ENCODE measurements at places on chromosomes 2 and 18.
A peak's percentile ranks its signal among the peaks of the same experiment; 100 is the strongest.

DNA sequence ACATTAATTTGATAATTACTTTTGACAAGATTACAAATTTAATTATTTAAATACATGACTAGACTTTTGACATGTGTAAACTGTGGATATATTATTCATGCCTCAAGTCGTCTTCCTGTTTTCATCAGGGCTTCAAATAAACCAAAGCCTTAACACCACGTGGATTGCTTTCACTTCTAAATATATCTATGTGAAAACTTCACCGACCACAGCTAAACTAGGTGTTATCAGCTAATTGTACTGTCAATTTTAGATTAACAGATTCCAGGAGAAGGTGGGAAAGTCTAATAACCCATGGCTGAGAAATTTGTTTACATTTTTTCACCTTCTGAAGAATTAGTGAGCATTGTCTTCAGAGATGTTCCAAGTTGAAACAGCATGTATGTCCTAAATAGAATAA lies 494.7 kb upstream of the FAM98A start:
- no peak for DNase-seq

GRCh38 chr2:198757069-198757468 lies 700.7 kb downstream of the SATB2 start:
- no peak for DNase-seq

DNA sequence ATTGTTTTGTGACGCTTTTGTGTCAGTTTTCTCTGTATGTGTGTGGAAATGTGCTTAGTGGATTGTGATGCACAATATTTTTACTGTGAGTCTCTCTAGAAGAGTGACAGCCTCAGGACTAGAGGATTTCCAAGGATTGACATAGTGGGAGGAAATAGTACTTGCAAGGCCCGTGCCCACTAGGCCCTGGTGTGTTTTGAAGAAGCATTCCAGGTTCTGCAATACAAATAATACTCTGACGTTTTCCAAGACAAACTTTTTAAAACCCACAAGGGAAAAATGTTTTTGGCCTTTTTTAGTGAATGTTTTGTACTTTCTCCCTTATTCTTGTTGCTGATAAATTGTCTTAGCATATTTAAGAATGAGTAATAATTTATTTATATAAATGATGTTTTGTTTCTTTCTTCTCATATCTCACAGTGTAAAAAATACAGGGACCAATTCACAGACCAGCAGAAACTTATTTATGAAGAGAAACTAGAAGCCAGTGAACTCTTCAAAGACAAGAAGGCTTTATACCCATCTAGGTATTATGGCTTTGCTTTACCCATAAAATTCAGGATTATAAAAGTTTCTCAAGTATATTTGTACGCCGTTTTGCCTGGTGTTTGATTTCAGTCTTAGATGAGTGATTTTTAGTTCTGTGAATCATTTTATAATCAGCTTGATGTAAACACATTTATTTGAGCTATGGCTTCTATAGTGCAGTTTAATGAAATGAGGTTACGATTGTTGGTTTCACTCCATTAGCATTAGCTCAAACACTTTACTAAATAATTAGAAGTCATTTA lies 165.6 kb downstream of the MYO1B start:
- no peak for DNase-seq

DNA sequence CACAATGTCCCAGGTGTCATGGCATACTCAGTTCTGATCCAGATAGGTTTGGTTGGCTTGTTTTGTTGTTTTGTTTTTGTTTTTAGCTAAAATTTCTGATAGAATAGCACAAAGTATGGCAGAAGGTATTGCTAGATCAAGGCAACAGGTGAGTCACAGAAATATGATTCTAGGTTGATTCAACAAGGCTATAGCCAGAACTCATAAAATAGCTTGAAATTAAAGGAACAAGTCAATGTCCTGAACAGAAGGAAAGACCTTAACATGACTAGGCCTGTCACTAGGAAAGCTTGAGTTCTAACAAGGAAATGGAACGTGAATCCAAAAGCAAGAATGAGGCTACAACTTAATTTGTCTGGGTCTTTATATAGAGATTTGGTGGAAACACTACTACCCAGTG lies 157.1 kb downstream of the GALNT3 start:
- no peak for DNase-seq

DNA sequence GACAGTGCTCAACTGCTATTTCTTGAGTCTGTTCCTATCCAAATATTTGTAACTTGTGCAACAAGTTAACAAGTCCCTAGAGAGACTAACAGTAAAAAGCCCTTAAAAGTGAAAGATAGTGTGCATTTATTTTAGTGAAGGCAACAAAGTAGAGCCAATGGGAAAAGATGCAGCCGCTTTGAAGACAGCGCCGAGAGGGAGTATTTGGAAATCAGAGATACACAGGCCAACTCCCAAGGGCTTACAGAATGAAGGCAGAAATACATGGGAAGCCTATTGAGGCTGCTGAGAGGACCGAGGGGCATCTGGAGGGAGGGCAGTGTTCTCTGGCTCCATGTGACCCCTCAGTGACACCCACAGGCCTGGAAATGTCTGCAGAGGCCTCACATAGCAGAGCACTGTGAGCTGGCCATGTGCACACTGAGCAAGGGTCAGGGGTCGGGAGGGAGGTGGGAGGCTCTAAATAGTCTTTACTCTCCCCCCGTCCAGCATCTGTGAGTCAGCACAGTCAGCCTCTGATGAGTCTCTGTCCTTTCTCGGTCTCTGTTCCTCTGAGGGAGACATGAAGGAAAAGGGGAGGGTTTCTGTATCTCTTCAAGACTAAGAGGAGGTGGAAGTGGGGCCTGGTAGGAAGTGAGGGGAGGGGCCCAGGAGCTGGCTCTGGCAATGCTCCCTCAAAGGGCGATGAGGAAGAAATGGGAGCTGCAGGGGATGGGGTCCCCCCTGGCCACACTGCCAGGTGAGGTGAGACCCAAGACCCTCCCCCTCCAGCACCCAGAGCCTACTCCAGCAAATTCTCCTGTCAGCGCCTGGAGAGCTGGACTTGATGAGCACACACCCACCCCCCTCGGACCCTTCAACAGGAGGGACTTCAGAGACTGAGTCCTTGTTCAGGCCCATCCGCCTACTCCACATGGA lies 133.6 kb downstream of the SP3 start:
- DNase-seq, result no peak

GRCh38 chr18:76459687-76460350 lies 35.2 kb downstream of the ZNF516 start:
- no peak for DNase-seq

- DNase-seq, result no peak
Measured at GRCh38 chr2:84467389-84467788, 8.3 kb upstream of the SUCLG1 start.

GRCh38 chr18:24446953-24447538 lies 13.4 kb upstream of the HRH4 start:
- DNase-seq, result no peak

GRCh38 chr2:72214429-72215143 lies 66.9 kb upstream of the CYP26B1 start:
- DNase-seq, result no peak

GRCh38 chr18:29523371-29523770 lies 1346.4 kb upstream of the CDH2 start:
- no peak for DNase-seq

DNA sequence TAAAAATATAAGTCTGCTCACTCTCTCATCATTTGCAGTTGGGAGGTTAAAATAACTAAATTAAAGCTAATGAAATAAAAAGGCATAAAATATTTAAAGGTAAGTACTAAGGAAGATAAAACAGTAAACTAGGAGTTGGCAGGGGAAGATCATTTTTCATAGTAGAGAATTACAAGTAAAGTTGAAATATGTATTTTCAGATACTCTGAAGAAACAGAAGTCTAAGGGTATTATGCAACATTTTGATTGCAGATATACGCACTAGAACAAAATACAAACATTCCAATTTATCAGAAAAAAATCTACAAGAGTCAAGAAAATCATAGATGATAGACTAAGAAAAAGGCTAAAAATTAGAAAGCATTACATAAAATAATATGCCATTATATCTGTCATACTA lies 167.6 kb upstream of the CTAGE1 start:
- no peak for DNase-seq

- DNase-seq, result peak; percentile 52
Measured at GRCh38 chr18:63319383-63320122, at the start of gene BCL2. TSS of gene BCL2 (minus strand) at chr18:63319769.

- DNase-seq, result no peak
Measured at GRCh38 chr18:2960983-2961696, 51.8 kb downstream of the LPIN2 start.

GRCh38 chr2:40363631-40364030 lies 88.3 kb downstream of the SLC8A1 start:
- no peak for DNase-seq

GRCh38 chr2:58984731-58985130 lies 743.6 kb upstream of the FANCL start:
- no peak for DNase-seq

DNA sequence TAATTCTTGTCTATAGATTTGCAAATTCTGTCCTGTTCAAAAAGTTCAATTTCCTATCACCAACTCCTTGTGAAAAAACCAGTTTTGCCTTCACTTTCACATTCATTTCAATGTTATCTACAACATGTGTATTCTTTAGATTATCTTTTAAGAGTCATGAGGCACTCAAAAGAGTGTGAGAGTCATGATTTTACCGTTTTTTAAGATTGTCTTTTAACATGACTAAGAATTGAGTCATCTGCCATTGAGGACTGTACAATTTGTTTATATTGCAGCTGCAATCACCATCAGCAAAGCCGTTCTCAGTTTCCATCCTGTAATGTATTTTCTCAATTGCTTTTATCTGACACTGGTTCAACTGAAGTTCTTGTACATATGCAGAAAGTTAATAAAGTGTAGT lies 275.8 kb downstream of the LNPK start:
- DNase-seq, result no peak

DNA sequence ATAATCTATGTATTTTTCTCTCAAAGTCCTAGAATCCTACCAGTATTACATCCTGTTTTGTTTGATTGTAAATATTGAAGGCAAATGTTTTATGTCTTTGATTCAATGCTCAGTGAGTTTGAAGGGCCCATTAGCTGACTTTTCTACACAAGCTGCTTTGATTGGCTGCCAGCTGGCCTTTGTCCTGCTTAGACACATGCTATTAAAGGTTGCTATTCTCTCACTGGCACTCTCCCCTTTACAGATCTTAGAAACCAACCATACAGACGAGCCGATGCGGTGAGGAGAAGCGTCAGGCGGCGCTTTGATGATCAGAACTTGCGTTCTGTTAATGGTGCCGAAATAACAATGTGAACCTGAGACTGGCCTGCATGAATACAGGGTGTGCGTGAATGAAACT lies 69.7 kb downstream of the PRPF40A start:
- DNase-seq, result no peak

DNA sequence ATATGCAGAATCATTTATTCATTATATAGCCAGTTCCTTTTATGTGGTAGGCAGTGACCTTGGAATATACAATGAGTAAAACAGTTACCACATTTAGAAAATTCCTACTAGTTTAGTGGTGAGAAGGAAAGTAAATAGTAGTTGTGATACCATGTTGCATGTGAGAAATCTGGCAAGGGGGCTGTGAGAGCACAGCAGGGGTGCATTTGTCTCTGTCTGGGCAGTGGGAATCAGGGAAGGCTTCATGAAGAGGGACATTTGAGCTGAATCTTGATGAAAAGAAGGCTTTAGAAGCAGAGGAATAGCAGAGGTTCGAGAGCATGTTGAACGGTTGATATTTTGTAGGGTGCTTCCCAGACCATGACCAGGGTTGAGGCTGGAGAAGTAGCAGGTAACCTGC lies 78.7 kb downstream of the RAB3GAP1 start:
- no peak for DNase-seq

DNA sequence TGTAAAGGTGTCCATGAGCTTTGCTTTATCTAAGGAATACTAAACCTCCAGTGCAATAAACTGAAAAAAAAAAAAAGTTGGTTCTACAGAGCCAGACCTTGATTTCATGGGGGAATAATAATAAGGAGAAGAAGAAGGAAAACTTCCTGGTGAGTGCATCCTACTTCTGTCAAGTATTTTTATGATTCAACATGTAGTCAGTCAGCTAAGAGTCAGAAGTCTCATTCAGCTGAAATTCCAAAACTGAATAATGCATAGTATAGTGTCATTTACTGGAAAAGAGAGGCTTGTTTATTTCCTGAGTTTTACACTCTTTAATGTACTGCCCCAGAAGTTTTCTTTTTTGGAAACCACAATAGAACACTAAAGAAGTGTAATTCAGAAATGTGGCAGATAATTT lies 77.8 kb upstream of the TACR1 start:
- no peak for DNase-seq

DNA sequence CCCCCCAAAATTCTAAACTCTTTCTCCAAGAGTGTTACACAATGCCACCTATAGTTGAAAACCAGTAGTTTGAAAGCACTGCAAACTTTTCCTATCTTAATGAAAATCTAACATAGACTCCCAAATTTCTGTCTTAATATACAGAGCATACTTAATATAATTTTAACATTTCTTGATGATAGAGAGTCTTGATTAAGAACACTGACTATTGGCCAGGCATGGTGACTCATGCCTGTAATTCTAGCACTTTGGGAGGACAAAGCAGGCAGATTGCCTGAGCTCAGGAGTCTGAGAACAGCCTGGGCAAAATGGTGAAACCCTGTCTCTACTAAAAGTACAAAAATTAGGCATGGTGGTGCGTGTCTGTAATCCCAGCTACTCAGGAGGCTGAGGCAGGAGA lies 34.2 kb downstream of the ASXL2 start:
- DNase-seq, result no peak

GRCh38 chr18:74892066-74892627 lies 294.5 kb downstream of the ZNF407 start:
- DNase-seq, result no peak

- DNase-seq, result no peak
Measured at GRCh38 chr2:158560259-158560658, 103.5 kb downstream of the PKP4 start.

- peak; percentile 9 for DNase-seq
Measured at GRCh38 chr2:222903234-222904220, 42.7 kb downstream of the ACSL3 start.

- DNase-seq, result no peak
Measured at GRCh38 chr2:9807555-9808305, 35.5 kb upstream of the TAF1B start.

GRCh38 chr2:20935168-20935775 lies 108.6 kb downstream of the APOB start:
- DNase-seq, result no peak

DNA sequence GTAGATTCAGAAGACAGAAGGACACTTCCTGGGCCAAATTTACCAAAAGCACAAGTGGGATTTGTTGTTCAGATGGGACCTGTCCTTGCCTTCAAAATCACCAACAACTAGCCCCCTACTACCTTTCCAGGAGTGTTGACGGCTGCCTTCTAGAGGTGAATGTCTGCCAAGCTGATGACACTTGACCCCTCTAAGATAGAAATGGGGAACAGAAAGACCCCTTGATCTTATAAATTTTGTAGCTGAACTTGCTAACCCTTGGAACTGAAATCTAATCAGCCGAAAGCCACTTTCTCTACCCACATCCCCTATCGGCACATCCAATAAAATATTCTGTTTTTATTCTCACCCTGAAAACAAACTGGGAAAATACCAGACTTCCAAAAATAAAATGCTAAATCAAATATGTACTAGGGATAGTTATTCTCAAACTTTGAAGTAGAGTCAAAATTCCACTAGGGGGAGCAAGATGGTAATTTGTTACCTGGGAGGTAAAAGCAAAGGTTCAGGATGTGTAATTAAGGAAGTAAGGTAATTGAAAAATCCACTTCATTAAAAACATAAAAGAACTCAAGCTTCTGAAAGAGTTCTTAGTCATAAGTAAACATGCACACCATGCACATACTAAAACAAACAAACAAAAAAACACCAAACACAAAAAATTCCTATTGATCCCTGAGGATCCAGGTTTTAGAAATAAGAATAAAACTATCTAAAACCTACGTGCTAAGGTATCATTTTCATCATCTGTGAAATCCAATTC lies 119.2 kb downstream of the ANKRD44 start:
- no peak for DNase-seq

All from activated naive CD4-positive, alpha-beta T cell treated with Interleukin-2 at 50 U/mL for 16 hours (primary cell).